ENCODE measurements at places on chromosomes 5 and 9. TPM values are rescaled to one million over a fixed set of nuclear protein-coding genes. Genes with fewer than 3 reads are reported as not detected.

Gene BTNL8
- 1.2 TPM for total RNA-seq

Gene SLC4A9
- 0.07 TPM for total RNA-seq

Gene DMRT2
- total RNA-seq, result not detected

Gene ANKRD18A
- 8.4 TPM for total RNA-seq

Gene ADCY2
- not detected for total RNA-seq

Gene GARIN3
- total RNA-seq, result 0.22 TPM

Gene NUTM2G
- not detected for total RNA-seq
